Foreskin keratinocyte (primary cell): ENCODE measurements at places on chromosomes 6 and 20. TPM values are rescaled to one million over a fixed set of nuclear protein-coding genes. Genes with fewer than 3 reads are reported as not detected.

The HEY2 gene
- not detected in 2 replicates for total RNA-seq

The SMPD2 gene
- total RNA-seq = 12.7 and 16.0 TPM in 2 replicates

The SAMD3 gene
- total RNA-seq = 1.6 and 7.1 TPM in 2 replicates

The PPP1R3G gene
- 0.07 and 0.10 TPM in 2 replicates for total RNA-seq

The BPIFA1 gene
- not detected in 2 replicates for total RNA-seq

The BFSP1 gene
- 1.4 and 1.8 TPM in 2 replicates for total RNA-seq

The PTCHD4 gene
- total RNA-seq = 0.20 and 0.25 TPM in 2 replicates

The NNAT gene
- 0.54 and 0.88 TPM in 2 replicates for total RNA-seq

The F13A1 gene
- total RNA-seq = not detected in 2 replicates

The C6orf15 gene
- 0.11 and 0.68 TPM in 2 replicates for total RNA-seq

The UNC93A gene
- not detected in 2 replicates for total RNA-seq

The EYA4 gene
- total RNA-seq = not detected in 2 replicates

The SOBP gene
- total RNA-seq = not detected in 2 replicates

The HLA-DOA gene
- not detected in 2 replicates for total RNA-seq

The DAAM2 gene
- 0.04 TPM in 1 of 2 replicates, not detected in the other for total RNA-seq

The SULF2 gene
- 230 and 277 TPM in 2 replicates for total RNA-seq

The NOX3 gene
- total RNA-seq = not detected in 2 replicates

The POPDC3 gene
- total RNA-seq = 3.6 and 12.3 TPM in 2 replicates

The ETV7 gene
- 1.3 and 1.6 TPM in 2 replicates for total RNA-seq

The CENPQ gene
- total RNA-seq = 12.2 and 17.4 TPM in 2 replicates

The GPX5 gene
- not detected in 2 replicates for total RNA-seq

The TNFRSF21 gene
- total RNA-seq = 87.6 and 100 TPM in 2 replicates

The DEFB132 gene
- not detected in 2 replicates for total RNA-seq

The PDYN gene
- not detected in 2 replicates for total RNA-seq

The ATP6V1G2 gene
- 0.56 and 0.75 TPM in 2 replicates for total RNA-seq

The DXO gene
- 13.4 and 19.3 TPM in 2 replicates for total RNA-seq

The PTCRA gene
- total RNA-seq = not detected in 2 replicates

The NRSN1 gene
- not detected in 2 replicates for total RNA-seq

The HLA-DQA2 gene
- not detected in 2 replicates for total RNA-seq

The RSPO3 gene
- total RNA-seq = not detected in 2 replicates

The L3MBTL1 gene
- 4.2 and 4.8 TPM in 2 replicates for total RNA-seq

The FAM217A gene
- not detected in 2 replicates for total RNA-seq

The PERP gene
- 293 and 297 TPM in 2 replicates for total RNA-seq

The PI16 gene
- total RNA-seq = not detected in 2 replicates

The MCCD1 gene
- total RNA-seq = not detected in 2 replicates

The AKAP7 gene
- total RNA-seq = 3.4 and 3.6 TPM in 2 replicates

The ADTRP gene
- total RNA-seq = 3.1 and 5.5 TPM in 2 replicates

The MUCL3 gene
- not detected in 2 replicates for total RNA-seq

The NFATC2 gene
- total RNA-seq = under 0.01 TPM in 1 of 2 replicates, not detected in the other

The RSPH9 gene
- total RNA-seq = 0.04 and 0.07 TPM in 2 replicates

The GSTA4 gene
- 15.0 and 18.8 TPM in 2 replicates for total RNA-seq

The HLA-DMB gene
- total RNA-seq = 0.92 TPM in 1 of 2 replicates, not detected in the other

The TUBB2A gene
- 31.2 and 34.6 TPM in 2 replicates for total RNA-seq

The PPP1R16B gene
- not detected in 2 replicates for total RNA-seq

The CABLES2 gene
- 6.2 and 7.1 TPM in 2 replicates for total RNA-seq

The TRAPPC3L gene
- total RNA-seq = 0.07 and 0.20 TPM in 2 replicates

The SRSF12 gene
- total RNA-seq = 0.32 and 0.51 TPM in 2 replicates

The ZNF334 gene
- total RNA-seq = 3.7 and 4.5 TPM in 2 replicates

The BCAS1 gene
- total RNA-seq = not detected in 2 replicates

The SLPI gene
- total RNA-seq = 9.1 and 11.3 TPM in 2 replicates

The CDK5RAP1 gene
- 32.9 and 43.0 TPM in 2 replicates for total RNA-seq

The KCNK16 gene
- total RNA-seq = not detected in 2 replicates

The RGS17 gene
- 0.24 and 0.32 TPM in 2 replicates for total RNA-seq

The RAMACL gene
- total RNA-seq = 0.17 and 0.18 TPM in 2 replicates

The ZHX3 gene
- 20.3 and 22.4 TPM in 2 replicates for total RNA-seq

The TSPO2 gene
- not detected in 2 replicates for total RNA-seq

The FAM184A gene
- total RNA-seq = 0.14 and 0.17 TPM in 2 replicates

The STK35 gene
- total RNA-seq = 18.9 and 19.0 TPM in 2 replicates

The TSHZ2 gene
- 1.3 and 1.6 TPM in 2 replicates for total RNA-seq

The GGTLC1 gene
- not detected in 2 replicates for total RNA-seq
